ENCODE measurements at places on chromosomes 11 and 22. TPM values are rescaled to one million over a fixed set of nuclear protein-coding genes. Genes with fewer than 3 reads are reported as not detected.

GRCh38 chr11:6077723-6078122, 29.8 kb upstream of the OR56B4 start:
- DNase-seq = no peak

DNA sequence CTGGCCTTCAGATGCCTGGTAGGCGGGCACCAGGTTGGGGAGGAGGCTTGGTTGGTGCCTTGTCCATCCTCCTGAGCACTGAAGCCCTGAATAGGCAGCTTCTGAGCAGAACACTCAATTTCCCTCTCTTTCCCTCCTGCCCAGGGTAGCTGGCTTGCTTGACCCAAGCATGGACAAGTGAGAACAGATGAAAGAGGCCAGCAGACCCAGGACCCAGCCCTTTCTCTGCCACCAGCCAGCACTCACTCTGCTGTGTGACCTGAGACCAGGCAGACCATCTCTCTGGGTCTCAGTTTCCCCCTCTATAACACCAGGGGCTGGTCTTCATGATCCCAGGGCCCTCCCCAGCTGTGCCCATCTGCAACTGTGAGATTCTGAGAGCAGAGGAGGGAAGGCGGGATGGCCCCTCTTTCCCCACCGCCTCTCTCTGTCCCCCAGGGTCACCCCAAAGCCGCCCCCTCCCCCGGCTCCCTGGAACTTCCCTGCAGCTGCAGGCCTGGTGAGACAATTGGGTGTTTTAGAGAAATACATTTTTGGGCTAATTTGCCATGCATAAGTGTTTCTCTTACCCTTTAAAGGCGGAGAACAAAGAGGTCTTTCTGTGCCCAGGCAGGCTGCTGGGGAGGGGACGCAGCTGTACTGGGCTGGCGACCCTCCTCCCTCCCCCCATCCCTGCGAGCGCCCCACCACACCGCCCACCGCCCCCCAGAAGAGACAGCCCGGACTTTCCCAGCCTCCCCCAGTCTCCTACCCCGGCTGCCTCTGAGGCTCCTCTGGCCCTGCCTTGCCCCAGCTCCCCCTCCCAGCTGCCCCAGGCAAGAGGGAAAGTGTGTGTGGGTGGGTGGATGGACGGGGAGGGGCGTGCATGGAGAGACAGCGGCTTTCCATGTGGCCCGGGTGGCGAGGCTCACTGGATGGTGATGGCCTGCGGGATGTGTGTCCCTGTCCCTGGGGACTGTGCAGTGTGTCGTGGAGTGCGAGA, 30.8 kb upstream of the PICK1 start:
- no peak for DNase-seq

DNA sequence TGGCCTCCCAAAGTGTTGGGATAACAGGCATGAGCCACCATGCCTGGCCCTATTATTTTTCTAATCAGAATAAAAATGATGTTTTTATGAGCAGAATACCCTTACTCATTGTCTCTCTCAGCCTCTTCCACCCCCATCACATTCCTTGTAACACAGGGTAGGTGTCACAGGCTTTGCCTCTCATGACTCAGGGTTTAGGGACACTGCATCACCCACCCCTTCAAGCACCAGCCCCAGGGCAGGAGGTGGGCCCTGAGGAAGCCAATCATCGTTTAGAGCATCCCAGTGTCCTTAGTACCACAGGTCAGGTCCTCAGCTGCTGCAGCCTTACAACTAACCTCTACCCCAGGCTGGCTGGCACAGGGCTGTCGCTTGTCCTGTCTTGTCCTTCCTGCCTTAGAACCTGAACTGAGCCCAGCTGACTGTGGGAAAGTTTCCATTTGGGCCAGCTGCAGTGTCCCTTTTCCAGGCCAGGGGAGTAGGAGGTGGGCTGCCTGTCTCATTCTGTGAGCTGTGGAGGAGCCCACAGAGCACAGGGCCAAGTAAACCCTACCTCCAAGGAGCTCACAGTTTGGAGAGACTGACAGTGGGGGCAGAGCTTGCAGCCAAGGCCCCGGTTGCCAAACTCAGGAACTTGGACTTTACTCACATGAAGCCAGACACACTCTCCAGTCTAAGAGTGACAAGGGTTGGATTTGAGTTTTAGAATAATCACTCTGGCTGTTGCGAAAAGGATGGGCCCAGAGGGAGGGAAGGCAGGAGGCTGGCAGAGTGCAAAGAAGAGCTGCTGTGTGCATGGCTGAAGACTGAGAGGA, 19.5 kb upstream of the UVRAG start:
- no peak for DNase-seq

The AIP gene
- 57.4 TPM for total RNA-seq

- no peak for DNase-seq
Measured at GRCh38 chr11:42043312-42043711, 583.9 kb upstream of the LRRC4C start.

The DDI1 gene
- total RNA-seq = not detected

GRCh38 chr22:28333088-28333487, 346.6 kb downstream of the TTC28 start:
- DNase-seq = no peak

- no peak for DNase-seq
Measured at GRCh38 chr11:49424136-49424535, 215.7 kb upstream of the FOLH1 start.

The DNAJB7 gene
- total RNA-seq = not detected

- no peak for DNase-seq
Measured at GRCh38 chr11:95398437-95399112, 167.6 kb upstream of the SESN3 start.

DNA sequence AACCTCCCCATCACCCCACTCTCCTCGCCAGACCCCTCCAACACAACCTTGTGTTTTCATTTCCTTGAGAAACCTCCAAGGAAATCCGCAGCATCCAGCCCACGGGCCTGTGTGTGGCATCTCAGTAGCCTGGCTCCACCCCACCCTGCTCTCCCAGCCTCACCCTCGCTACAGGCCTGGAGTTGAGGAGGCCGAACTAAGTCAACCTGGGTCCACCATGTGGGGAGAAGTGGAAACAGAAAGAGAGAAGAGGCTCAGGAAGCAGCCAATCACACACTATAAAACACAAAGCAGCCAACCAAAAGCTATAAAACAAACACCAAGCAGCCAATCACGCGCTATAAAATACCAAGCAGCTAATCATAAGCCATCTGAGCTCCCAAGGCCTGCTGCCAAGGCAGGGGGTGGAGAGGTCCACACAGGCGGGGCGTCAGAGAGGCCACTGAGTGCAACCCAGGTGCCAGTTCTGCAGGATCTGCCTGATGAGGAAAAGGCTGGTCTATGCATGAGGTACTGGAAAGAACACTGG, 72.0 kb downstream of the MICAL3 start:
- DNase-seq = no peak

DNA sequence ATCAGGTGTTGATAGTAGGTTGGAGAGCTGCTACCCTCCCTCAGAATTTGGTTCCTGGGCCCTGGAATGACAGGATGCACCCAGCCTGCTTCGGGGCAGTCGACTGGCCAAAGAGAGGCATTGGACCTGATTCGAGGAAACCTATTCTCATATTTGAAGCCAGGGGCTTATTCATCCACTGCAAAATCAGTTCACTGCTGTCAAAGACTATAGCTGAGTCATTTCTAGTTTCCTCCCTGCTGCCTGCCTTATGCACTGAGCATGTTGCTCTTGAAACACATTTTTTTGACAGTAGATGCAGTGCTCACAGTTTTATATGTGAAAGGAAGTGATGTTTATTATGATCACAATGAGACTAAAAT, 565.4 kb downstream of the ETS1 start:
- peak; percentile 62 for DNase-seq

GRCh38 chr11:45670386-45671135, 5.1 kb upstream of the CHST1 start:
- no peak for DNase-seq

- DNase-seq = no peak
Measured at GRCh38 chr11:45094958-45095690, 51.3 kb upstream of the PRDM11 start.

The GLYAT gene
- total RNA-seq = not detected

DNA sequence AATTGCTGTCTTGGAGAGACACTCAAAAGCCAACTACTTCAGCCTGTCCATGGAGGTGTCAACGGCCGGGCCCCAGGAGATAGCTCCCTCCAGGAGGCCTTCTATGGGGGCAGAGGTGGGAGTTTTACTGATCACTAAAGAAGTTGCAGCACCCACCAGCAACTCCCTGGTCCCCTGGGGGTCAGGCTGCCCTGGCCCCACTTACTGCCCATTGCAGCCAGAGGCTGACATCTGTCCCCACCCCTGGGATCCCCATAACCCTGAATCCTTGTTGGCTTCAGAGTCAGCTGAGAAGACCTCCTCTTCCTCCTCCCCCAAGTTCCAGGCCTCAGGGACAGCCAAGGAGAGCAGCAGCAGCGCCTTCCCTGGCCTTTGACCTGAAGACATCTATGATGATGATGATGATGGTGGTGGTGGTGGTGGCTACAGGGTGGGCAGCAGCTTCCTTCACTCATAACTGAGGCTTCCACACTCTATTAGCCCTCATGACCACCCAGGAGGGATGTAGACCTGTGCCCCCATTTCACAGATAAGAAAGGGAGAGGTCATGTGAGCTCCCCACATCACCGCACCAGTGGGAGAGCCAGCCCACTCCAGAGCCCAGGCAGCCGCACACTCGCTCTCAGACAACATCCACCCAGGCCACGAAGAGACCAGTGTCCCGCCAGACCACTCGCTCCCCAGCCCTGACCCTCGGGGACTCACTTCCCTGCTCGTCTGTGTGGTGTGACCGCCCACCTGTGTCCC, 43.8 kb upstream of the FGF3 start:
- no peak for DNase-seq

- DNase-seq = no peak
Measured at GRCh38 chr11:127362754-127363308, 362.3 kb upstream of the KIRREL3 start.

DNA sequence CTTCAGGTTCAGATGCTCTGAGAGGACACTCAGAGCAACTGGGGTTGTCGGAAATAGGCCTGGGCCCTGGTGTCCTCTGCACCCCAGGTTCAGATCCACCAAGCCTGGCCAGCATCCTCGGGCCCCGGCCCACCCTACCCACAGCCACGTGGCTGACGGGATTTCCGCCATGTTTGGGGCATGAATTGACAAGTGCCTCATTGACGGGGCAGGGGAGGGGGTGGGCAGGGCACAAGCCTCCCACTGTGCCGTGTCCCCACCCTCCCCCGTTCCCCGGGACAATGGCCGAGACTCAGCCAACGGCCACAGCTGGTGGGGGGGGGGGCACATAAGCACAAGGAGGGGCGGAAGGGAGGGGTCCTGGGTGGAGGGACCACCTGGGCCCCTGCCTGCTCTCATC, 8.5 kb downstream of the MYRF start:
- no peak for DNase-seq

DNA sequence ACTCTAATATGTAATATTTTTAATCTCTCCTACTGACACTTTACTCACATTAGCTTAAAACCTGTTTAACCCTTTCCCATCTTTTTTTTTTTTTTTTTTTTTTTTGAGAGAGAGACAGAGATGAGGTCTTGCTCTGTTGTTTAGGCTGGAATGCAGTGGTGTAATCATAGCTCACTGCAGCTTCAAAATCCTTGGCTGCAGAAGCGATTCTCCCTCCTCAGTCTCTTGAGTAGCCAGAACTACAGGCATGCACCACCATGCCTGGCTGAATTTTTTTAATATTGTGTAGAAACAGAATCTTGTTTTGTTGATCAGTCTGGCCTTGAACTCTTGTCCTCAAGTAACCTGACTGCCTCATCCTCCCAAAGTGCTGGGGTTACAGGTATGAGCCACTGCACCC, 37.3 kb downstream of the PAMR1 start:
- peak; percentile 27 for DNase-seq

DNA sequence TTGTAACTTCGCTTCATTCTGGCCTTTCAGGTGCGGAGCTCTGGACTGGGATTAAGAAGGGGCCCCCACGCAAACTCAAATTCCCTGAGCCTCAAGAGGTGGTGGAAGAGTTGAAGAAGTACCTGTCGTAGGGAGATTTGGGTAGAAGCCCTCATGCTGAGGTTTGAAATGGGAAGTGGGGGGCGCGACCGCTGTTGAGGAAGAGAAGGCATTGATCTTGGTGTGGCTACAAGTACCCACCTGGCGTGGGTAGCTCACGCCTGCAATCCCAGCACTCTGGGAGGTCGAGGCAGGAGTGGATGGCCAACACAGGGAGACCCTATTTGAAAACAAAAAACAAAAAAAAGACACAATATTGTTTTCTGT, 779 bp downstream of the SELENOH start:
- no peak for DNase-seq

The EIF3D gene
- 171 TPM for total RNA-seq

DNA sequence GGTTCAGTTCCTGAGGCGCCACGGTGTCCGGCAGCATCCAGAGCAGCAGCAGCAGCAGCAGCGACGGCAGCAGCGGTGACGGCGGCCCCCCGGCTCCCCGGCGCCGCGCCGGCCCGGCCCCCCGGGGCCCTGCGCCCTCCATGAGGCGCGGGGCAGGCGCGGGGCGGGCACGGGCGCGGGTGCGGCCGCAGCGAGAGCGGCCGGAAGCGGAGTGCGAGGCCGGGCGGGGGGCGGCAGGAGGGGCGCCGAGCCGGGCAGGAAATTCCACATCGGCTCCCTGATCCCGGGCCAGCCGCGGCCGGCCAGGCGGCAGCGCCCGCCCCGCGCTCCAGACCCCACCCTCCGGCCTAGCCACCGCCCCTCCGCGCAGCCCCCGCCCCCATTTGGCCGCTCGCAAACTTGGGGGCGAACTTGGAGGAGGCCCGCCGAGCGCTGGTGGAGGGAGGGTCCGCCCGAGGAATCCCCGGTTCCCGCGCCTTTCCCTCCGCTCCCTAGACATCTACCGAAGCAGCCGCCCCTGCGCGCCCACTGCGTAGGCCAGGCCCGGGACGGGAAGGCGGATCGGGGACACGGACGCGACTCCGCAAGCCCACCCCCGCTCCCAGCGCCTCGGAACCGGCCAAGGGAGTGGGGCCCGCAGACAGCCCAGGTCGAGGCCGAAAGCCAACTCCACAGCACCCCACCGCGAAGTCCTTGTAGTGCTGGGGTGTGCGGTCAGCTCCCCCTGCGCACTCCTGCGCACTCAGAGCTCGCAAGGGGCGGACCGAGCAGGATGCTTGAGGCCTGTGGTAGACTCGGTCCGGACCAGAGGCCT, at the start of gene SCARF2:
SCARF2 (minus strand) TSS at position 213 of the 814 bp plus-strand sequence; CDS start at position 142, 71 bp downstream.
- DNase-seq = no peak

DNA sequence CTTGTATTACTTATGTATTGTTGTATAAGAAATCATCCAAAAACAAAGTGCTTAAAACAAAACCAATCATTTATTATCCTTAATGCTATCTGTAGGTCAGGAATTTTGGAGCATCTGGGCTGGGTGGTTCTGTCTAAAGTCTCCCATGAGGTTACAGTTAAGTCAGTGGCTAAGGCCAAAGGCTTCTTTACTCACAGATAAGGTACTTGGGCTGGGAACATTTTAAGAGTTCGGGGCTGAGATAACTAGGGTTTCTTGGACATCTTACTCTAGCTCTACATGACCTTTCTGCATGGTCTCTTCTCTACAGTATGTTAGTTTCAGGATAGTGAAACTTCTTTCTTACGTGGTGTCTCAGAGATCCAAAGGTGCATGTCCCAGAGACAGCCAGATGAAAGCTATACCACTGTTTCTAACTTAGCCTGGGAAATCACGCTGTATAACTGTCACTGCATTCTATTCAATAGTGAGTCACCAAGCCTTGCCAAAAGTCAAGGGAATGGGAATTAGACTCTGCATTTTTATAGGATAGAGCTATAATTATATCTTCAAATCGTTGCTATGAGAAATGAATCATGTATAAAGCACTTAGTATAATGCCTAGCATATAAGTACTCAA, 29.6 kb downstream of the SOX6 start:
- peak; percentile 68 for DNase-seq

The E2F8 gene
- 3.6 TPM for total RNA-seq

GRCh38 chr22:19799322-19800190, 39.0 kb downstream of the TBX1 start:
- DNase-seq = peak; percentile 95

Measured in HFFc6 (cell line).